Neural crest cell (in vitro differentiated cells): ENCODE measurements at places on chromosomes 7 and 10.
A peak's percentile ranks its signal among the peaks of the same experiment; 100 is the strongest.

GRCh38 chr10:86109421-86109820 lies 257.2 kb downstream of the GRID1 start:
- no peak for DNase-seq

- DNase-seq, result peak; percentile 15
Observed at GRCh38 chr10:88553116-88553752, 29.9 kb downstream of the RNLS start.

- DNase-seq, result no peak
Observed at GRCh38 chr10:50395851-50396250, 144.5 kb upstream of the ASAH2 start.

DNA sequence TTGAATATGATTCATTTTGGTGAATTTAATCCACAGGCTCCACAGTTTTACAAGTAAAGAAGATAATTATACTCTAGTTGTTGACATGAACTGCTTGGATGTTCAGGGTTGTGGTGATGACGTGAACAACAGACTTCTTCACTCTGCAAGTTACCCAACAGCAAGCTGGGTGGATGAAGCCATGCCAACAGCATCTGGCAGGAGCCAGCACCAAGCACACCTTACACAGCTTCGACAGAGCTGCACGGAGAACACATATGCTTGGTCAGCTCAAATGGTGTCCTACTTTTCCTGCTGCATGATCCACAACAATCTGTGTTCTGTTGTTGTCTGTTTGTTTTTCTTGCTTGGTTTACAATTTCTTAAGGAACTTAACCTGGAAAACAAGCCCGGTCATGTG lies 9.8 kb downstream of the NOD1 start:
- no peak for DNase-seq

DNA sequence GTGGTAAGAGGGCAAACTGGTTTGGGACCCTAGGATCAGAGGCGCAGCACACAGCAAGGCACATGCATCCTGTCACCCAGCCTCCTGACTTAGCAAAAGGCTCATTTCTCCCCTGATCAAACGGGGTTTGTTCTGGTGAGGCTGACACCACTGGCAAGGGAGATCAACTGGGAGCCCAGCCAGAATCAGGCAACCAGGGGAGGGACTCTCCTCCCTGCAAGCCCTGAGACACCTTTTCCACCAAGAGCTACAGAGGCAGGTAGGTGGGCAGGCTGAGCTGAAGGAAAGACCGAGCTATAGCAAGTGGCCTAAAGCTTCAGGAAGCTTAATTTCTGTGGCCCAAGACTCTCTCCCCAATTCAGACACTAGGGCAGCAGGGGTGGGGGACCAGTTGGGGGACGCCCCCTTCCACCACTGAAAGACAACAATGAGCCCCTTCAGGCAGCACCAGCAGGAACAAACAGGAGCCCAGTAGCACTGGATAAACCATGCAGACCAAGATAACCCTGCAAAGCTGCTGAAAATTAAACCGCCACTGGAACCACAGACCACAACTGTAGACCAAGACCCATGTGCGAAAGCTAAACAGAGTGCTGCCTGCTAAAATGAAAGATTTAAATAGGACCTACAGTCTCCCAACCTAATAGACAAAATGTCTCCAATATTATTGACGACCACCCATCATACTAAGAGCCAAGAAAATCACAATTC lies 27.1 kb upstream of the SAR1A start:
- DNase-seq, result no peak

DNA sequence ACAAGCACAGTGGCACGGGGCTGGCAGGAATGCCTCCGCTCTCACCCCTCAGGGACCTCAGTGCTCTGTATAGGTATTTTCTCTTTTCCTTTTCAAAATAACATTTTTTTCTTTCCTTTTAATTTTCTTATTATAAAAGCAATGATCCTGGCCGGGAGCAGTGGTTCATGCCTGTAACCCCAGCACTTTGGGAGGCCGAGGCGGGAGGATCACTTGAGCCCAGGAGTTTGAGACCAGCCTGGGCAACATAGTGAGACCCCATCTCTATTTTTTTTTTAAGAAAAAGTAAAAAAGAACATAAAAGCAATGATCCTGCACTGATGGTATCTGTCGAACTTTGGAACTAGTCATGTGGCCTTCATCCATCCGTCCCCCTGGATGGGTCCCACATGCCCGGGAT lies 3.2 kb downstream of the PRF1 start:
- DNase-seq, result no peak

GRCh38 chr7:117704063-117704462 lies 169.2 kb downstream of the CTTNBP2 start:
- DNase-seq, result no peak

GRCh38 chr7:157896774-157897555 lies 560.2 kb downstream of the DNAJB6 start:
- no peak for DNase-seq

DNA sequence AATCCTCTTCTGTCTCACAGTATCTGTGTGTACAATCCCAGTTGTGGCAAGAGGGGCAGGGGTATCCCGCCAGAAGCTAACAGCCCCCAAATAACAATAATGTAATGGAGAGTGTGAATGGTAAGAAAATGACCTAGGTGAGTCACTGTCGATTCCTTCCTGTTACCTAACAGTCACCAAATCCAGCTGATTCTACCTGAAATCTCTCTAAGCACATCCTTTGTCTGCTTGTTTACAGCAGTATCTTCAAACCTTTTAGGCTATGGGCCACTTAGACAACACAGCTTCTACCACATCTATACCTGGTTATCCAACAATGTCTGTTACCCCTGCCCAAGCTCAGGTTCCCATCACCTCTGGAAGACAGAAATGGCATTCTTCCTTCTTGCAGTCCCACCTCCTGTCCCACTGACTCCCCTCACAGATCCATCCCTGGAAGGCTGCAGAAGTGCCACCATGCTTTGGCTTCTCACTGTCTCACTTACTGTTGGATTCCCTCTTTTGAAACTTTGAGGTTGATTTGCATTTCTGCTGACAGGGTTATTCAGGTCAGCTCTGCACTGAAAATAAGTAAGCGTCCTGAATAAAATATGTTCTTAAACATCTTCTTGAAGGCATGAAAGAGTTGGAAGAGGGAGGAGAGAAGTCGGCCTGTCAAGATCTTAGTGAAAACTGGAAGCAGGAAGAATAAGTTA lies 13.1 kb downstream of the PIP4K2A start:
- DNase-seq, result no peak

- DNase-seq, result no peak
Observed at GRCh38 chr7:12945901-12946300, 258.5 kb downstream of the ARL4A start.

GRCh38 chr7:136693166-136694119 lies 175.0 kb upstream of the CHRM2 start:
- no peak for DNase-seq

- DNase-seq, result no peak
Observed at GRCh38 chr10:98963608-98964007, 272.0 kb downstream of the HPSE2 start.

- no peak for DNase-seq
Observed at GRCh38 chr7:80139236-80139635, 4.6 kb downstream of the GNAI1 start.

- no peak for DNase-seq
Observed at GRCh38 chr10:77179015-77179695, 458.5 kb downstream of the KCNMA1 start.

DNA sequence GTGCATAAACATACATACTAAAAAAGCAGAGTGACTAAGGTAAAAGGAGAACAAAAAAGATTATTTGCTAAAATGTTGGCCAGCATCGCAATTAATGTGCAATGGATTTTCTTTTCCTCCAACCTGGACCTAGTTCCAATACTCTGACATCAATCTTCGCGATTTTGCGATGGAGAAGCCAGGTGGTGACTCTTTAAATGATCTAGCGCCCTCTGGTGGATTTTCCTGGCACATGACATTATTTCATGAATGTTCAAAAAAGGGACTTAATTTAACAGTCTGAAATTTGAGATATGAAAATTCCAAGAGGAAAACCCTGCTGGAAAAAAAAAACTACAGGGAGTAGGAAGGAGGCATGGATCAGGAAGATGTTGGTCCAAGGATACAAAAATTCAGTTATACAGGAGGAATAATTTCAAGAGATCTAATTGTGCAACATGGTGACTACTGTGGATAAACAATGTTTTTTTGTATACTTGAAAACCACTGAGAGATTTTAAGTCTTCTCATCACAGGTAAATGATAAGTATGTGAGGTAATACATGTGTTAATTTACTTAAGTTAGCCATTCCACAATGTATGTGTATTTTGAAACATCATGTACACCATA lies 4.3 kb upstream of the KCNMA1 start:
- DNase-seq, result peak; percentile 70

- DNase-seq, result peak; percentile 58
Observed at GRCh38 chr10:16809074-16809718, 8.0 kb downstream of the RSU1 start.

- DNase-seq, result no peak
Observed at GRCh38 chr10:48504141-48504885, 100.6 kb downstream of the ARHGAP22 start.

- no peak for DNase-seq
Observed at GRCh38 chr10:45197816-45198485, 117.5 kb downstream of the OR13A1 start.

GRCh38 chr10:118470470-118470869 lies 125.0 kb downstream of the PRLHR start:
- no peak for DNase-seq

- DNase-seq, result no peak
Observed at GRCh38 chr10:14396411-14397048, 65.8 kb upstream of the FRMD4A start.

DNA sequence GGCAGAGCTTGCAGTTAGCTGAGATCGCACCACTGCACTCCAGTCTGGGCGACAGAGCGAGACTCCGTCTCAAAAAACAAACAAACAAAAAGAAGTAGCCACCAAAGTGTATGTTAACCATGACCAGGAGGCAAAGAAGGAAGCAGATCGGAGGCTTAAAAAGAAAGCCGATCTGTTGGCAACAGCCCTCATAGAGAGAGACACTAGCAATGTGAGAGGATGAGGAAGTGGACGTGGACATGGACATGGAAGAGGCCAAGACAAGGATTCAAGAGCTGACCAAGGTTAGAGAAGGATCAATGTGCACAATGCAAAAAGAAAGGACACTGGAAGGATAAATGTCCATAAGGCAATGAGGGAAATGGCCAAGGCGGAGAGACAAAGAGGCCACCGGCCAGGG lies 14.9 kb upstream of the ADCK2 start:
- no peak for DNase-seq

DNA sequence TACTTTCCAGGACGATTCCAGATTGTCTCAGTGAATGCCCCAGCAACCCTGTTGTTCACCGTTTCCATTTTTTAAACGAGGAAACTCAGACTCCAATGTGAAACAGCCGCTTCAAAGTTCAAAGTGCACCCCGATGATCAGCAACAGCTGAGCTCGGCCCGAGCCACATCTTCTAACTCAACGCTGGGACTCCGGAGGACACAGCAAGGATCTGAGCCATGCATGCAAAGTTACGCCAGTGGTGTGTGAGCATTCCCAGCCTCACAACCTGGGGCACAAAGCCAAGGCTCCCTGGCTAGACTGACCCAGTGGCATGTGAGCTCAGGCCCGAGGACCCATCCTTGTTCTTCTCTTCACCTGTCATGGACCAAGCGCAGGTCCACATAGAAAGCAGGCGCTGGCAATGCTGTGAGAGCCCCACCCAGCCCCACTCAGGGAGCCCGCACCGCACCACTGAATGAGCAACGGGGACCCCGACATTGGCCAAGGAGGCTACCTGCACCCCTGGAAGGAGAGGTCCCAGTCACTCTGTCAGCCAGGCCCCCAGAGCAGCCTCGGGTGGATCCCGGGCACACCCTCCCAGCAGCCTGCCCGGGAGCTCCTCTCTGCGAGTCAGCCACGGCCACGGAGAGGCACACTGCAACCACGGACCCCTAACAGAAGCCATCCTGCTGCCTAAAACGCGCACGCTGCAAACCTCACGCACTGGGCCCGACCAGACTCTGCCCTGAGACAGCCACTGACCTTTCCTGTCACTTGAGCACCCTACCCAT lies 82.9 kb downstream of the MAD1L1 start:
- DNase-seq, result no peak
